ENCODE measurements at places on chromosomes 12 and 14. TPM values are rescaled to one million over a fixed set of nuclear protein-coding genes. Genes with fewer than 3 reads are reported as not detected.

Gene LYZ
- total RNA-seq: 0.69 TPM

Gene ESRRB
- total RNA-seq: 13.6 TPM

Gene OR4K14
- total RNA-seq: not detected

Gene DACT1
- 259 TPM for total RNA-seq

Gene CDH24
- total RNA-seq: 8.6 TPM

Gene APOF
- total RNA-seq: not detected

Gene PRIMA1
- 2.6 TPM for total RNA-seq

Gene SYT10
- 1.8 TPM for total RNA-seq

Gene JPH4
- total RNA-seq: 0.63 TPM

Gene LGALS3
- 33.2 TPM for total RNA-seq

Gene HHIPL1
- 0.14 TPM for total RNA-seq

Gene LIN7A
- total RNA-seq: 5.9 TPM

Gene RNASE4
- total RNA-seq: 9.6 TPM

Measured in cardiac muscle cell (in vitro differentiated cells and primary cell).